ENCODE measurements at places on chromosomes 16 and 17.

- no peak for DNase-seq
Measured at GRCh38 chr16:27383556-27384243, 18.3 kb upstream of the IL21R start.

DNA sequence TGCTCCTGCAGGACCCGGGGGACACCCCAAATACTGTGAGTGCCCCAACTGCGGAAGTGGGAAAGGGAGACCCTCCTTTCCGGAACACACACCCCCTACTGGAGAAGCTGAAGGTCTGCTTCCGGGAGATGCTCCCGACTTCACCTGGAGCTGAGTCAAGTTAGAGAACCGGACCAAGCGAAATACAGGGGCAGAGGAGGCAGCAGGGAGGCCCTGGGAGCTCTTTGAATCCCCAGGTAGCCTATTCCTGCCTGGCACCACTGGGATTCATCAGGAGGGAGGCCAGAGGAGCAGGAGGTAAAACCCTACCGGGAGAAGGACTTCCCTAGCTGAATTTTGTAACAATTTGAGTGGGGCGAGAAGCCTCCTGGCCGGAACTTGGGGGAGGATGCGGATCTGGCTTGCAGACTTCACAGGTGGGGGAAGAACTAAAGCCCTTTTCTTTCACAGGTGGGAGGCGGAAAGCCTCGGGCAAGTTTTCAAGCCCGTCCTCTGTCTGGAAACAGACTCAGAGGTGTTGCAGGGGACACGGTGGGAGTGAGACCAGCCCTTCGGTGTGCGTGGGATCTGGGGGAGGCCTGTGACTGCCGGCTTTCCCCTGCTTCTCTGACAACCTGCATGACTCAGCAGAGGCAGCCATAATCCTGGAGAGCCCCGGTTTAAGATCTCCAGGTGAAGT lies 22.4 kb upstream of the TEKT1 start:
- DNase-seq, result peak; percentile 93

DNA sequence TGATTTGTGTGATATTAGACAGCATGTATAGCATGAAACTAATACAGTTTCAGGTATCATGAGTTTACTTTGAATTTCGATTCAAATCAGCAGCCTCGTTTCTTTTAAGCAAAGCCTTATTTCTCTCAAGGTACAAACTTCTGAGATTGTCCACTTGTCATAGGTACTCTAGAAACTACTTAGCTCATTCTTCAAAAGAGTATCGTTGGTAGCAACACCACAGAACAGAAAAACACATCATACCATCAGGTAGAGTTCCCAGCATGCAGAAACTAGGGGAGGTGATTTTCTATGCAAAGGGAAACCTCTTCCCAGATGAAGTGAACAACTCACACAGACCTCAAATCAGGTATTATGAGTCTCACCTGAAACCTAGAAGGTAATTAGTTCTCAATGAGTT lies 237.0 kb upstream of the SOX9 start:
- DNase-seq, result no peak

- DNase-seq, result no peak
Measured at GRCh38 chr17:41863074-41863848, 2.0 kb downstream of the KLHL11 start.

DNA sequence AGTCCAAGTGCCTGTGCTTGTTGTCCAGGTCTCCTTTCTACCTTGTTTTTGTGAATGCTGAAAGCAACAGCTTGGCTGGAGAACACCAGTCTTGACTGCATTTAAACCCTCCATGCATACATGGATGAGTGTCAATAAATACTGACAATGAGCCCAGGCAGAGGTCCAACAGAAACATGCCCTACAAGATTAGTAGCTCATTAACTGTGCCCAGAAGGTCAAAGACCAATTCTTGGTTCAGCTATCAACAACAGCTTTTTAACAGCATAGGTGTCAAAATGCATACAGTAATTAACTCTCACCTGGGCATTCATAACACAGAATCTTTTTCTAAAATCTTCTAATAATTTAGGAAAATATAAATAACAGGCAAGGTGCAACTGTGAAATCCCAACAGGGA lies 63.2 kb downstream of the N4BP1 start:
- peak; percentile 80 for DNase-seq

GRCh38 chr17:1413281-1413791 lies 13.3 kb upstream of the YWHAE start:
- DNase-seq, result peak; percentile 73

GRCh38 chr17:48528936-48529682 lies 1.7 kb downstream of the HOXB1 start:
- DNase-seq, result no peak

- DNase-seq, result peak; percentile 77
Measured at GRCh38 chr16:54540525-54541180, 254.1 kb upstream of the IRX3 start.

DNA sequence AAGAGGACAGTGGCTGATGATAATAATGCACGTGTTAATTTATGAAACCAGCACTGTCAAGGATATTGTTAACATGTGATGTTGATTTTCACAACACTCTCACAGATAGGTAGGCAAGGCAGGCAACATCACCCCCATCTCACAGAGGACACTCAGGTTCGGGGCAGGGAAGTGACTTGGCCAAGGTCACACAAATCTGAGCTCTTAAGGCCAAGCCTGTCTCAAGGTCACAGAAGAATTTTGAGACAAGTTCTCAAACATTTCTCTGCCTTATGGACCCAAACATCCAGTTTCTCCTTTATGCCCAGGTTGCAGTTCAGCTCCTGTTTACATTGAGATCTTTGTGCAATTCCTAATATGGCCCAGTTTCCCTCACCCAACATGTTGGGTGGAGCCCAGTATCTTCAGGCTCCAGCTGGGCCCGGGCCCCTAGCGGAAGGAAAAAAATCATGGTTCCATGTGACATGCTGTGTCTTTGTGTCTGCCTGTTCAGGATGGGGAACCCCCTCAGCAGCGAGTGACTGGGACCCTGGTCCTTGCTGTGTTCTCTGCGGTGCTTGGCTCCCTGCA lies 1.3 kb downstream of the SLC2A4 start:
- DNase-seq, result peak; percentile 42

GRCh38 chr16:86854058-86854621 lies 275.8 kb downstream of the FOXL1 start:
- DNase-seq, result no peak

DNA sequence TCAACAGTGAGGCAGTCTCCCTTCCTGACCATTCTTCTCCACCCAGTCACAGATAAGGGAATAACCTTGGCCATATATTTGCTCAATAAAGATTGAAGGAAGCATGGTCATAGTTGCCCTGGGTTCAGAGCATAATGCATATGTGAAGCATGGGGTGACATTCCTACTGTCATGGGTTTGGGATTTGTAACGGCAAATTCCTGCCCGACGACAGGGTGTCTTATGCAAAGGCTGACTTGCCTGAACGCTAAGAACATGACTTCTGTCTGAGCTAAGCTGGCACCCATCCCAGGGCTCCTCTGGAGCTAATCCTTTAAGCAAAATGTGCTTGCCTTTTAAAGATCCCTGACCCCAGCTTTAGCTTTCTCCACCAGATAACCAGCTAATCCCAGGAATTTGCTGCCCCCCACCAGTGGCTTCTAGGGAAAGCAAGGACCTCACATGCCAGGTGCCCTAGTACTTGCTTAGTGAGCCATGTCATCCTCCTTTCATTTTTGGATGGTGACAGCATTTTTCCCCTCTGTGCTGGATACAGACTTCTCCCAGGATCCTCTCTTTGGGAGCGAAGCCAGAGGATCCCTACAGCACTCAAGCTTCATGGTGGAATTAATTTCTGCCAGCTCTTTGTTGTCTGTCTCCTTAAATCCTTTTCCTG lies 11.7 kb downstream of the SLC7A6OS start:
- no peak for DNase-seq

GRCh38 chr16:84095466-84095865 lies 21.3 kb downstream of the MBTPS1 start:
- DNase-seq, result no peak

GRCh38 chr16:85675251-85675874 lies 13.4 kb downstream of the GINS2 start:
- no peak for DNase-seq

DNA sequence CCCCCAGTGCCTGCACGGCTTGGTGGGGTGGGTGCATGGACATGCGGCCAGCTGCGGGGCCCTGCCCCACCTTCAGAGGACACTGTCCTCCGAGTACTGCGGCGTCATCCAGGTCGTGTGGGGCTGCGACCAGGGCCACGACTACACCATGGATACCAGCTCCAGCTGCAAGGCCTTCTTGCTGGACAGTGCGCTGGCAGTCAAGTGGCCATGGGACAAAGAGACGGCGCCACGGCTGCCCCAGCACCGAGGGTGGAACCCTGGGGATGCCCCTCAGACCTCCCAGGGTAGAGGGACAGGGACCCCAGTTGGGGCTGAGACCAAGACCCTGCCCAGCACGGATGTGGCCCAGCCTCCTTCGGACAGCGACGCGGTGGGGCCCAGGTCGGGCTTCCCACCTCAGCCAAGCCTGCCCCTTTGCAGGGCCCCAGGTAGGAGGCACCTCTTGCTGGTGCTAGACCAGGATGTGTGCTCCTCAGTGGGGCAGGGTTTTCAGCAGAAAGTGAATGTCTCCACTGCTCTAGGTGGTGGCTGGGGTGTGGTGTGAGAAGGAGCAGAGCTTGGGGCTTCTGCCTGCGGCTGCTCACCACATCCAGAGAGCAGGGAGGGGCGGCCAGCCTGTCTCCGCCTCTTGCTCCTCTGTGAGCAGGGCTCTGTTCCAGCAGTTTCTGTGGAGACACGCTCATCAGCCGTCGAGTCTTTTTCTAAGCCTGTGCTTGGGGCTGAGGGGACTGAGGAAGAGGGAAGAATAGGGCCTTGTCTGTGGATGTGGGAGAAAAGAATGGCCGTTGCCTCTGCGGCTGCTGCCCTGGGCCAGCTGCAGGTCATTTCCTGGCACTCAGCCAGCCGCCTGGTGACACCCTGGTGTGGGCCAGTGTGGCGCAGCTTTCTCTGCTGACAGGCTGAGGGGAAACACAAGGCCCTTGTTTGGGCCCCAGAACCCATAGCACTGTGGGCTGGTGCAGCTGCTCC lies 2.2 kb downstream of the ZNF276 start:
- no peak for DNase-seq

DNA sequence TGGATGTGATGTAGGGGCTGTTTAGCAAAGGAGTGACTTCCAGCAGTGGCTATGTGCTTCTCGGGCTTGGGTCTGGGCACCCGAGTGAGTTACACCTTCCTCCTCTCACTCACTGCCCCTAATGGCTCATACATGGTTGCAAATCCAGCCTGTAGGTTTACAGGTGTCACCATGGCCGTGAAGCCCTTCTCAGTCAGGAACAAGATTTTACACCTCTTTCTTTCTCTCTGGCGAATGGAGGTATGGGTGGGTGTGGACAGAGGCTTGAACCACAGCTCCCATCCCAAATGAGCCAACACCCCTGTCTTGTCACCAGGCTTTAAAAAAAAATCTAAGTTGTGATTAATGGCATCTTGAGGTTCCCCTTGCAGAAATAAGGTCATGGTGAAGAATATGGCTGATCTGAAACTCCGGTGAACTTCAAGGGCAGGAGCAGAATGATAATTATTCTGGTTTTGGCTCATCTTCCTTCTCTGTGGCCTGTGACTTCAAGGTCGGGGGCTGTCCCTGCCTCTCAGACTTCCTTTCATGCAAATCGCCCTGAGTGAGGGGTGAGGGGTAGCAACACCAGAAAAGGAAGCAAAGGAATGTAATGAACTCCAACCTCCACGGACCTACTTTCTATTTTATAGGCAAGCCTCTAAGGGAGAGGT lies 331.2 kb downstream of the MAF start:
- DNase-seq, result no peak

GRCh38 chr16:1958715-1959268 lies 546 bp upstream of the NDUFB10 start:
- DNase-seq, result no peak

GRCh38 chr17:47708312-47708863 lies 14.4 kb downstream of the TBKBP1 start:
- DNase-seq, result no peak

GRCh38 chr16:85399583-85400284 lies 213.4 kb upstream of the GSE1 start:
- no peak for DNase-seq

DNA sequence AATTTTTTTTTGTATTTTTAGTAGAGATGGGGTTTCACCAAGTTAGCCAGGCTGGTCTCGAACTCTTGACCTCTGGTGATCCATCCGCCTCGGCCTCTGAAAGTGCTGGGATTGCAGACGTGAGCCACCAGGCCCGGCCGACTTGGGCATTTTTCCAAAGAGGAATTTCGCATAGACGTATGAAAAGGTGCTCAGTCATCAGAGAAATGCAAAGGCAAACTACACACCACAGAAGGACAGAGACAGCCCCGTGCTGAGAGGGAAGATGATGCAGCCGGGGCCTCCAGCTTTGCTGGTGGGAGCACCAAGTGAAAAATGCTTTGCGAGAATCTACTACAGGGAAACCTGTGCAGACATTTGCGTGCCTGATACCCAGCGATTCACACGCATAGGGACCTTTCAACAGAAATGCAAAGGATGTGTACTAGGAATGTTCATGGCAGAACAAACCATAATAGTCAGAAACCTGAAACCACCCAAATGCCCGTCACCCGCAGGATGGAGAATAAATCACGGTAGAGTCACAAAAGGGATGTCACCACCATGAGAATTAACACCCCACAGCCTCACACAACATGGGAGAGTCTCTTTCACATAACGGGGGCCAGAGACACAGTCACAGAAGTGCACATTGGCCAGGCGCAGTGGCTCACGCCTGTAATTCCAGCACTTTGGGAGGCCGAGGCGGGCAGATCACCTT lies 5.2 kb downstream of the RAB40B start:
- DNase-seq, result no peak

DNA sequence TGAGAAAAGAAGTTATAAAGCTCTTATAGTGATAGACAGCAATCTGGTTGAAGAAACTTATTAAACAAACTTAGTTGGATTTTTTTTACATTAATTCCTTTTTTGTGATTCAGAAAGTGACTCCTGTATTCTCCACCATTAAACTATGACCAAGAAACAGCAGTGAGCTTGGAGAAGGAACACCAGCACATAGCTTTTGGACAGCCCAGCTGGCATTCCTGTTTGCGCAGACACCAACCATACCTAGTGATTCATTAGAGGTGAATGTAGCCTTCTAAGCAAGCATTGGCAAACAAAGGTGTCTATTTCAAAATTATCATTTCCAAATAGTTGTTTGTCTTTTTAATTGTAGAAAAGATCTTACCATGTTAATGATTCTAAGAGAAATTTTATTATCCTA lies 94.4 kb downstream of the STXBP4 start:
- no peak for DNase-seq

- no peak for DNase-seq
Measured at GRCh38 chr17:44722254-44722653, 13.8 kb downstream of the DBF4B start.

- no peak for DNase-seq
Measured at GRCh38 chr16:56321571-56321970, 103.8 kb downstream of the AMFR start.
